ENCODE measurements at places on chromosomes 2 and 18.

DNA sequence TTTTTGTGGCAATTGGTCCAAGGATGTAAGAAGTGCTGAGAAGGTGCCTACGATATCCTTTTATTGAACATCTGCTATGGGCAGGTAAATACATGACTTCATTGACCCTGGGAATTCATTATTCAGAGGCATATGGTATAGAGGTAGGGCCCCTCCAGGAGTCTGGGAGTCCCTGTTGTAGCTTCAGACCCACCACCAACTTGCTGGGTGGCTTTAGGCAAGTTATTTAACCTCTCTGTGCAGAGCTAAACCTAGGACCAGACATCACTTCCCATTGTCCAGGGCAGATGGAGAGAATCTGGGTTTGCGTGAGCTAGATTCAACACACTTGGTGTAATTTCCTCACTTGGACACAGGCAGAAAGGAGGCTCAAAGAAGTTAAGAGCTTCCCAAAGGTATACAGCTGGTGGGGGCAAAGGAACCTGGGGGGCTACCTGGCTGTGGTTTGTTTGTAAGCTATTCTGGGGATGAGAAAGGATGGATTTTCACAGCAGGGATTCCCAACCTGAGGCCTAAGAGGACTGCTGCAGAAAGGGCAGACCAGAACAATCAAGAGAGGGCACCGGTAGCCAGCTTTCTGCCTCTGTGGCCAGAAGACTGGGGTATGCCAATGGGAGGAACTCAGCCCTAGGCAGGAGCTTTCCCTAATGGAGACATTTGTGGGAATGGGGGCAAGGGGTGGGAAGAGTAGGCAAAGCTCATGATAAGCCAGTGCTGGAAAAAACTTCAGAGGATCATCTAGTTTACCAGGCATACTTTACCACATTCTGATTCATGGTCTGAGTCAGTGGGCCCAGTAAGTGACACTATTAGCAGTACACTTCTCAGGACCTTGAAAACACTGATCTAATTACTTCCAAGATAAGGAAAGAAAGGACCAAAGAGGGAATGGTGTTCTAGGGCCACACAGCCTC is 102.7 kb upstream of the SMAD2 start:
- DNase-seq: no peak

DNA sequence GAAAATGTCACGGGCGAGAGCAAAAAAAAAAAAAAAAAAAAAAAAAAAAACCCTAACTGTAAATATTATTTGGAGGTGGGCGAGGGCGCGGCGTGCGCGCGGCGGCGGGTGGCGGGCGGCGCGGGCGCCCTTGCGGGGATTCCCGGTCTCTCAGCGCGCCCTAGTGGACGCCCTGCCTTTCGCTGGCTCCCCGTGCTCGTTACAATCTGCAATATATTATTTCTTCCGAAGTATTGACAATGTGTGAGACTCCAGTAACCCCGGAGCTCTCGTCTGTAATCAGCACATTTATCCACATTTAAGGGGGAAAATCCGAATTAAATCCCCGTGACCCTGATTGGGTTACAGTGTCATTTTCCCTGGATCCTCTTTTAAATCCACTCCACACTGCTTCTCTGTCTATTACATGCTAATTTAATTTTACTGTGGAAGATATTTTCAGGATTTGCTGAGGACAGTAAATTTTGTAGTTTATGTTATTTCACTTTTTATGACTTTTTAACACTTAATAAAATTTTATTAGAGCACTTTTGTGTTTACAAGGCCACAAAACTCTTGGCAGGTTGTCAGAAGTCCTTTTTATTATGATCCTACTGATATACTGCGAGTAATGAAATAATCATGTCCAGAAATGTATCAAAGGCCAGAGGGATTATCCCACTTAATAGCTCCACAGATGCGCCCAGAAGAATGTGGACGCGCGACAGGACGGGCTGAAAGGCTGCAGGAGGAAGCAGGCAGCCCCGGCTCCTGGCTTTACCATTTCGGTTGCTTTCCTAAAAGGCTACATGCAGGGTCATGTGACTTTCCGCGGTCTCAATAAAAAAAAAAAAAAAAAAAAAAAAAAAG is 369.1 kb downstream of the MTX2 start:
- DNase-seq: peak; percentile 70

DNA sequence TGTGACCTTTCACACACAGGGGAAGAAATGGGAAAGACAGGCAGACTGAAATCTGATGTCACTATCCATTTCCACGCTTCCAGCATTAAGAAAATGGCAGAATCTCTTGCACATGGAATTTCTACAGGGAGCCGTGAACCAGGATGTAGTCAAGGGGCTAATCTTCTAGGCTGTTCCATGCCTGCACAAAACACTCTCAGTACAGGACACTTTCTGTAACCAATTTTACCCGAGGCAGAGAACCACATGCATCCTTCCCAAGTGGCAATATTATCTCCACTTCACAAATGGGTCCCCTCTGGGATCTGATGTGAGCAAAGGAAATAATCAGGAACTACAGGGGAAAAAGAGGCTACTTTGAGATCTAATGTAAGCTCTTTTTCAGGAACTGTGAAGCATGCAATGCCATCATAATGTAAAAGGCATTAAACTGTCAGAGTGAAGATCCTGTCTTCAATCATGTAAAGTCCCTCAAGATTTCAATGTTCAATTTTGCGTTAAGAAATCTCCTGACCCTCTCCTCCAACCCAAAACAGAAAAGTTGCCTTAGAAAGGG is 236.9 kb downstream of the RBM43 start:
- DNase-seq: no peak

- DNase-seq: no peak
Observed at GRCh38 chr2:17252258-17252657, 266.0 kb downstream of the RAD51AP2 start.

- no peak for DNase-seq
Observed at GRCh38 chr2:227436436-227437174, 35.4 kb upstream of the AGFG1 start.

DNA sequence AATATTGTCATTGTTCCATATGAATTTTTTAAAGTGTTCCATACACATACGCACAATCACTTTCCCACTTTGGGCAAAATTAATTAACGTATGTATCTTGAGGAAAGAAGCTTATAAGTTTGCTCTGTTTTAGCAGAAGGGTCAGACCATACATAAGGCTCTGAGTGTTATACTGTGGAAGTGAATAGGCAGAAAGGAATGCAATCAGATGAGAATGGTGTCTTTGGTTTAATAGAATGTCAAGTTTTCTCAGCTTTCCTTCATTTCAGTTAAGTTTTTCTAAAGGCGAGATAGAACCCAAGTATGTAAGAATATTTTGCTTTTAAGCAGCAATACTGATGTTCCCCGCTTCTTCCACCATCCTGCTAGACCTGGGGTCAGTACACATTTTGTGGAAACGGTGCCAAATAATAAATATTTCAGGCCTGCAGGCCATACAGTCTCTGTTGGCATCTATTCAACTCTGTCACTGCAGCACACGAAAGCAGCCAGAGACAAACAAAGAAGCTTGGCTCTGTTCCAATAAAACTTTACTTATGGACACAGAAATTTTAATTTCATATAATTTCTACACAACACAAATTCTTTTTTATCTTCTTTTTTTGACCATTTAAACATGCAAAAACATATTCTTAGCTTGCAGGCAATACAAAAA is 100.6 kb downstream of the UPP2 start:
- no peak for DNase-seq

DNA sequence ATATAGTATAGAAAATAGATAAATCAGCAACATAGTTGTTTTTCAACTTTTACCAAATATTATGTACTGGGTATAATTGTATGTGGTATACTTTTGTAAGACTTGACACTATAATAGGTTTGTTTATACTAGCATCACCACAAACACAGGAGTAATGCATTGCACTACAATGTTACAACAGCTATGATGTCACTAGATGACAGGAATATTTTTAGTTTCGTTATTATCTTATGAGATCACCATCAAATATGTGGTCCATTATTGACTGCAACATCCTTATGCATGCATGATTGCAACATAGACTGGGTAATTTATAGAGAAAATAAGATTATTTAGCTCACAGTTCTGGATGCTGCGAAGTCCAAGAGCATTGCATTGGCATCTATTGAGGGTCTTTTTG is 678.4 kb upstream of the ZNF804A start:
- no peak for DNase-seq

- DNase-seq: no peak
Observed at GRCh38 chr2:176502619-176503018, 233.4 kb downstream of the MTX2 start.

GRCh38 chr2:41723526-41723925 is 324.3 kb upstream of the PKDCC start:
- no peak for DNase-seq
